ENCODE measurements at places on chromosomes 16 and 17.

GRCh38 chr16:57252148-57252721, 7.2 kb downstream of the ARL2BP start:
- DNase-seq = no peak

DNA sequence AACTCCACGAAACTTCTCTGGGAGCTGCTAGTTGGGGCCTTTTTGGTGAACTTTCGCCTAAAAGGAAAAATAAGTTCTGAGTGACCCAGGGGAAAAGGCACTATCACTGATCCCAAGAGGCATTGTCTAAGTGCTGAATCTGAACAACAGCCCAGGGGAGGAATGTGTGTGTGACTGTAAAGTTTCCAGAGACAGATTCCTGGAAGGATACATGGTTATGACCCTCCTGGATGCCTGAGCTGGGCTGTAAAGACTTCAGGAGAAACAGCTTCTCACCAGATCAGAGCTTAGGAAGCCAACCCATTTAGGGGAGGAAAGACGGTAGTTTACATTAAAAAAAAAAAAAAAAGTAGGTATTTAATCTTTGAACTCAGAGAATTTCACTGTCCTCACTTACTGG, 20.2 kb downstream of the HIGD1B start:
- DNase-seq = no peak

DNA sequence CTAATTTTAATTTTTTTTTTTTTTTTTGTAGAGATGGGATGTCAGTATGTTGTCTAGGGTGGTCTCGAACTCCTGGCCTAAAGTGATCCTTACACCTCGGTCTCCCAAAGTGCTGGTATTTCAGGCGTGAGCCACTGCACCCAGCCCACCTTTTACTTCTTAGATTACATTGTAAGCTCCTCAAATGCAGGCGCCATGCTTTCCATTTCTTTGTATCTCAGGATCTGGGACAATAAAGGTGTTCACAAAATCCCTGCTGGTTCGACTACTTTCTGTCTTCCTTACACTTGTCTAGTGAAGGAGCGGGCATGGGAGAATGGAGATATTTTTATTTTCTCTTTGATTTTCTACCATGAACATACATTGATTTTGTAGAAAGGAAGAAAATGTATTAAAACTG, 23.2 kb upstream of the C16orf74 start:
- DNase-seq = no peak

- no peak for DNase-seq
These were observed 1.5 kb upstream of the BICDL2 start for GRCh38 chr16:3038256-3038655.

DNA sequence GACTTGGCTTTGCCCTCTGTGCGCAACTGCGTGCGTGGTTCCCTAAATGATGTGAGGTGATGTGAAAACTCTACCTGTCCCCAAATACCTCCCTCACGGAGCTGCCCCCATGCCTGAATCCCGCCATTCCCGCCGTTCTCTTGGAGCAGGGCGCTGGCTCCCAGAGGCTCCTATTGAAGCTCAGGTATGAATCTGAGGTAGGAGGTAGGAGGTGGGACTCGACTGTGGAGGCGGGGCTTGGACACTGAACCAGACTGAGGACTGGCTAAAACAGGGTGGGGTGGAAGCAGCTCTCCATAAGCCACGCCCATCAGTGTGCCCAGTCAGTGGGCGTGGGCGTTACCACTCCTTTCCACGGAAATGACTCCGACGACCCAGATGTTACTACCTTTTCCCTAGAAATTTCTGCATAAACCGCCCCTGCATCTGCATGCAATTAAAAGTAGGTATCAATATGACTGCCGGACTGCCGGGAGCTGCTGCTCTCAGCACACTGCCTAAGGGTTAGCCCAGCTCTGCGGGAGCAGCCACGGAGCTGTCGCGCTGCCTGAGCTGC, 41.0 kb downstream of the FOXL1 start:
- DNase-seq = no peak

GRCh38 chr17:2808367-2809335, 12.4 kb downstream of the RAP1GAP2 start:
- no peak for DNase-seq

- no peak for DNase-seq
These were observed 13.0 kb upstream of the SALL1 start for GRCh38 chr16:51163894-51164566.

DNA sequence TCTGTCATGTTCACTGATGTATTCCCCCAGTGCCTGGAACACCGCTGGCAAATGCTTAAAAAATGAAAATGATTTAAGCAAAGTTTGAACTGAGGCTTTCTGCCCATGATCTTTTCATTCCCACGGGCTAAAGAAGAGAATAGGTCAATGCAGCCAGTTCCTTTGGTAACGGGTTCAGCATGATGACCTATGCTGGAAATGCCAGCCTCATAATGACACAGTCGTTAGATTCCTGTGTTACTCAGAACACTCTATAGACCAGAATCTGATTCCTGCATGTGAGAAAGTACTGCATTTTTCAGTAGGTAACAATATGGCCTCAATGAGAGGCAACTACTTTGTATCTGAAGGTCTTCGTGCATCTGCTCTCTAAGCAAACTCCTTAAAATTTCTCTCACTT, 19.1 kb upstream of the LIMD2 start:
- no peak for DNase-seq

GRCh38 chr17:78908426-78908825, 5.4 kb upstream of the CEP295NL start:
- DNase-seq = no peak

DNA sequence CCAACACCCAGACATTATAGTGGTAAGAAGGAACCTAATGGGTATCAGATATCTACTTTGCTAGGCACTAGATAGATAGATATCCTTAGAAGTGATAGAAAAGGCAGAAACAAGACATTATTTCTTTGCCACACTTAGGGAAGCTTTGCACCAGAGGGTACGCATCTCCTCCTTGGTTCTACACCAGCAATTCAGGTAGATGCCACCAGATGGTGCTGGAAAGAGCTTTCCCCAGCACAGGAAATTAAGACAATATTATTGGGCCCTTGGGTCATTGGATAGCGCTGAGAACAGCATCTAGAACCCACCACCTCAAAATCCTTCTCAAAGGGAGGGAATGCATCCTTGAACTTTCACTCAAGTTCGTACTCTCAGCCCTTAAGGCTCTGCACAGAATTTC, 173.8 kb upstream of the CCL2 start:
- peak; percentile 35 for DNase-seq

DNA sequence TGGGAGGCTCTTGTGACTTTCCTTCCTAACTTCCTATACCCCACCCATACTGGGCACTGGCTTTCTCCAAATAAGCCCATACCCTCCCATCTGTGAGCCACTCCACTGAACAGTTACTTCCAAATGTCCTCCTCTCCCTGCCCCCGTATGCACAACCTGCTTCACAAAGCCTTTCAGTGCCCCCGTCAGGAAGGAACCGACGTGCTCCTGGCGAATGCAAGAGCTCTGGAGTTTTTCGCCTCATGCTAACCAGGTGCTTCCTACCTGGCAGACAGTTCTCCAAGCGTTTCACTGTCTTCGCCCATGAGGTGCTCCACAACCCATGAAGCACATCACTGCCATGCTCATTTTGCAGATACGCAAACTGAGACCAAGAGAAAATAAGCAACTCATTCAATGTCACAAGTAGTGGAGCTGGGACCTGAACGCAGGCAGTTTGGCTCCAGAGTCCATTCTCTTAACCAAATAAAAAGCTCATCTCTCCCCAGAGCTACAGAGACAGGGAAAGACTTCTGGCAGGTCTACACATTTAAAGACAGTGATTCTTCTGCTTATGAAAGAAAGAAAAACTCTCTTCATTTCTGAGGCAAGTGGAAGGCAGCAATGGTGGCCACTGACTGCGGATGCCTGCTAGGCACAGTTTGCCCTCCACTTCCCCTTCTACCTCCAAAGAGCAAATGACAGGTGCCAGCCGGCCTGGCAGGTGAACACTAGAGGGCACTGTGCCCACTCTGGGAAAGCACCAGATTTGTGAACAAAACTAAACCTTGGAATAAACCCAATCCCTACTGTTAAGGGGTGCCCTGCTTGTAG, 23.8 kb downstream of the SPHK1 start:
- peak; percentile 61 for DNase-seq

DNA sequence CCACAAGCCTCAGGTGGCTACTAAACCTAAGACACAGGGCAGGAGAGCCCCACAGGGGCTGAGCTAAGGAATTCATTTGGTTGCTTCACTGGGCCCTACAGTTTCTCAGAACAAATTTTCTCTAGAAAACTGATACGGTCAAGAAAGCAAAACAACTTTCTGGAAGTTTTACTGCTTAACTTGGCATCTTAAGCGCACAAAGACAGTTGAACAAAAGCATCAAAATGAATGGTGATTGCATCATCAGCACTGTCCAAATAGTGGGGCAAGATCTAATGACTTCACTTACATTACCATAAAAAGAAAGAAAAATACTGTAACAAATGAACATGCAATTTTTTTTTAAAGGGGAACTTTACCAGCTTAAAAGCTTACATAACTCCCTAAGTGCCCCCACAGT, 47.6 kb downstream of the XPO6 start:
- peak; percentile 41 for DNase-seq

GRCh38 chr16:83095941-83096692, 469.3 kb downstream of the CDH13 start:
- no peak for DNase-seq

DNA sequence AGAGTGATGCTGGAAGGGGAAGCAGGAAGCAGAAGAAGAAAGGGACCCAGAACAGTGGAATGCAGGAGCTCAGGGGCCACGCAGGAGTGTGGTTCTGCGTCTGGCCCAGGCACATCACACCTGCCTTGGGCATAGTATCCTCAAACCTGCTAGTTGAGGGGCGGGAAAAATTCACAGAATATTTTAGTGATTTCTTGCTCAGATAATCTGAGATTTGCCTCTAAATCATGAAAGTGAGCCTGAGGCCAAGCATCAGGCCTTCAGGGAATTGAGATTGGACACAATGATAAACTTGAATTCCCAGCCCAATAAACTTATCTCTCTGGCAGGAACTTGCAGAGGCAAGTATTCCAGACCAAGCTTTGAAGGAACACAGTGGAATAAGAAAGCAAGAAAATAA, 48.5 kb upstream of the CCL2 start:
- no peak for DNase-seq

- DNase-seq = no peak
These were observed 2.4 kb downstream of the ASGR1 start for GRCh38 chr17:7176841-7177190.

DNA sequence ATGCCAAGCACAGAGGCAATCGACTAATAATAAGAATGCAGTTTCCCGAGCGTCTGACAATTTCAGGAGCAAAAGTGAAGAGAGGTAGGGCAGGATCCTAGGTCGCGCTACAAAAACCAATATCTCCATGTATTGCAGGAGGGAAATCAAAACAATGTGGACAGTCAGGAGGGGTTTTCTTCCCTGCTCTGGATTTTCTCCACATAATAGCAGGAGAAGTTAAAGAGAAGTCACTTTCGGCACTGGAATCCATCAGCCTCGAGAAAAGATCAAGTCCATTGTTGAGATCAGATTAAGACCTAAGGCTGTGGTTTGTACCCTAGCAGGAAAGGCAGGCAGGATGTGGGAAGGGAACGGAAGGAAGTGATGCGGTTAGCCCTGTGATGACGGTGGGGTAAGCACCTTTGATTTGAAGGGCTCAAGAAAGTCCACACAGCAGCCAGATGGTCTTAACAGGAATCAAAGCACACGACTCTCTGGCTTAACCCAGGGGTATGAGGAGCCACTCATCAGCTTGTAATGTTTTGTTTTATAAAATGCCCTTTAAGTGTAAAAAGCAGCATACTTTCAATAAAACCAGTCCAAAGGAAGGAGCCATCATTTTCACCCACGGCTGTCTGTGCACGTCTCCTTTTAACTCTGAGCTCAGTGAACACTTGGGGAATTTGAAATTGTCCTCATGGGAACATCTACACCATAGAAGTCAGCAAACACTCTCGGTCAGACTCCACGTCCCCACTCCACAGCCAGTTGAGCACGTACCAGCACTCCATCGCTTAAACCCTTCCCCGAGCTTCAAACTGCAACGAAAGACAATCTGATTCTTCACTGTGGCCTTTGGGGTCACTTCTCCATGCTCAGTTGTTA, 15.8 kb upstream of the AKTIP start:
- DNase-seq = peak; percentile 40

DNA sequence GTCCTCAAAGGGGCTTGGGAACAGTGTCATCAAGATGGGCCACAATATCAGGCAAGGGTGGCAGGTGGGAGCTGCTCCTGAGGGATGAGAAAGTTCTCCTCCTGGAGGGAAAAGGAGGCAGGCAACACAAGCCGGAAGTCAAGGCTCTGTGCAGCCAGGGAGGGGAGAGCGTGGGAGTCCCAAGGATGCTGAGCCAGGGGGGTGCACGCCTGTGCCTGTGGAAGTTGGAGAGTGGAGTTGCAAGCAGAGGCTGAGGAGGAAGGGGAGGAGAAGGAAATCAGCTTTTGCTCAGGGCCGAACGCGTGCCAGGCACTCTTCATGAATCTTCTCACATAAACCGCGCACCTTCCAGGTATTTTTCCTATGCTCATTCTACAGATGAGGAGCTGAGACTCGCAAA, 7.4 kb upstream of the SLC13A2 start:
- DNase-seq = no peak

DNA sequence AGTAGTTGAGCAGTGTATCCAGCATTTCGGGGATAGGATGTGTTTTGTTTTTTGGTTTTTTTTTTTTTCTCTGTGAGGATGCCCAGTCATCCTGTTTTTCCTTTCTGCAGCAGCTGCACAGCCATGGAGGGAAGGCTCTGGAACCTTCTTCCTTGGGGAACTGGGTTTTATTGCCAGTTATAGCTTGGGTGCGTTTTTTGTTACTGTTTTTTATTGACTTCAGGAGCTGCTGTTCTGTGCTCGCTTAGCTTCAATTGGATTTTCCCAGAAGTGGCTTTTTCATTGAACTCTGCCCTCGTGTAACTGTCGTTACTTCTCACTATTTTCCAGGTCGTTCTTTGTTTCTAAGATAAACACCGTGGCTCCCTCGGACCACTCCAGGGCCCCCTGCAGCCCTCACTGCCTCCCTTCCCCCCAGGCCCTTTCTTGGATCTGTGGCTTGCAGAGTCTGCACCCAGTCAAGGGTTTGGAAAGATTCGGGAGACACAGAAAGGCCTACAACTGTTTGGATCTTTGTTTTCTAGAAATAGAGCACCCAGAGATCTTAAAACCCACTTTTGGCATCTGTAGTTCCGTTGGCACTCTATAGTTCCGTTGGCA, 119.7 kb upstream of the CACNG5 start:
- no peak for DNase-seq

- no peak for DNase-seq
These were observed 70.2 kb downstream of the CYLD start for GRCh38 chr16:50812046-50812445.

DNA sequence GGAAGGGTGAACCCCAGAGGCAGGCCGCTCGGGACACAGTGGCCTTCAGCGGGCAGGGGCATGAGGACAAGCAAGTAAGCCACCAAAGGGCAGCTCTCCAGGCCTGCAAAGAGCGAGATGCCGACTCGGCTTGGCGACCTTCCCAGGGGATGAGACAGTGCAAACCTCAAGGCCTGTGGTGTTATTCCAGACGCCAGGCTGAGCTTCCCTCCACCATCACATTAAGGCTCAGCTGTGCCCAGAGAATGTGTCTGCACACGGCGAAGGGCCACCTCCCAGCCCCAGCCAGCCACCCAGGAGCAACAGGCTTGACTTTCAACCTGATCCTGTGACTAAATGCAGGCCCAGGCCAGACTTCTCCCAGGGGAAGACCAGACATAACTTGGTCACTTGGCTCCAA, 251.4 kb downstream of the SOX9 start:
- no peak for DNase-seq

- DNase-seq = no peak
These were observed 172.5 kb downstream of the RPTOR start for GRCh38 chr17:80716986-80717719.
